ENCODE measurements at places on chromosomes 2 and 18.

- no peak for DNase-seq
Measured at GRCh38 chr2:221896505-221897151, 324.5 kb upstream of the EPHA4 start.

GRCh38 chr18:27225947-27226481, 40.9 kb upstream of the CHST9 start:
- no peak for DNase-seq

GRCh38 chr2:188766471-188766856, 207.7 kb upstream of the COL3A1 start:
- no peak for DNase-seq

- DNase-seq, result no peak
Measured at GRCh38 chr2:191634791-191635190, 43.1 kb upstream of the NABP1 start.

- DNase-seq, result no peak
Measured at GRCh38 chr2:45131587-45131986, 122.3 kb upstream of the SIX2 start.

DNA sequence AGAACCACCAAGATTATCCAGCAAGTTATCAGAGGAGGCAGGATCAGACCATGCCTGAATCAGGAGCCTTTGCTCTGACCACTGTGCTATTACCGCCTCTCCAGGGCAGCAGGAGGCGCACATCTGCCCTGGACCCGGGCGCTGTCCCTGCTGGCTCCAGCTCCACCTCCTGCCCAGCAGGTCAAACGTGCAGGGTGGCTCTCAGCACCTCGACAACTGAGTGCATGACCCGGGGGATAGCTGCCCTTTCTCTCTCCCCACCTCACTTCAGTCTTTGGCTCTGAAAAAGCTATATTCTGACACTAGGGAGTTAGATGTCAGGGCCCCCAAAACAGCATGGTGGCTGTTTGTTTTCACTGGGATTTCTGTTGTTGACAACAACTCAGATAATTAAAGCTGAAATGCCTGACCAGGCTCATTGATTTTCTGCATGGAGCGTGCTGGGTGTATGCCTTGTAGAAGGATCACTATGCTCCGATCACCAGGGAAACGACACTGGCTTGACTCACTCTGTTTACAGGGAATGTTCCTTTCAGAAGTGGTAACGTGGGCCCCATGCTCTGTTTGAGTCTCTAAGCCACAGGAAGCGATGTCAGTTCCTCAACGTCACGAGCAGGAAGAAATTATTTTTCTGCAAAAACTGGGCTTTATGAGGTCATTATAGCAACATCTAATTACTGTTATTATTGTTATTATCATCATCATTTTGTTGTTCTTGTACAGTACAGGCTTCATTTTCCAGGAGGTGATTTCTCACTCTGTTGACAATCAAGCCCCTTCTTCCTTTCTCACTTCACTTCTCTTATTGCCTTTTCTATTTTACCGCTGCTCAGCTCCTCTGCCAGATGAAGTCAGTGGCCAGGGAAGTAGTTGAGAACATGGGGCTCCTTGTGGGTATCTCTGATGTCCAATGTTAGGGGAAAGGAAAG, 125.6 kb downstream of the PLB1 start:
- peak; percentile 10 for DNase-seq

DNA sequence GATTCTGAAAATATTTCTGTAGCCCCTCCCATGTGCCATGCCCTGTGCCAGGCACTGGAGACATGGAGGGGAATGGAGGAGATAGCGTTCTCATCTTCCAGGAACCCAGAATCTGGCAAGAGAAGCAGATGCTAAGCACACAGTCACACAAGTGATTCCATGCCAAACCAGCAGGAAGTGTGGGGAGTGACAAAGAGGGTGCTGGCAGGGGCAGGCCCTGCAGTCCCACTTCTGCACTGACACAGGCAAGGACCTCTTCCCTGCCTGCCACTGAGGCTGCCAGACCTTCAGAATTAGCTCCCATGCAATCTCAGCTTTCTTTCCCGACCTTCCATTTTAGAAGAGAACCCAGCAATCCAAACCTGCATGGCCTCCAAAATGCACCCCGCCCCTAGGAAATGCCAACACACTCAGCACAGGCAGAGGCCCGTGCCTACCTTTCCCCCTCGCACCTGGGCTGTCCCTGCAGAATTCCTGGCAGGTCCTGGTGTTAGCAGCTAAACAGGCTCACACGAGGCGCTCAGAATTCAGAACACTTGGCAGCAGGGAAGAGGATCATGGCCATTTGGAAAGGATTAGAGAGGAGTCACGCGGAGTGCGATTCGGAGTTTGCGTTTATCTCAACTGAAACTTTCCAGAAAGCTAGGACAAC, 155.3 kb downstream of the MSH2 start:
- DNase-seq, result no peak

DNA sequence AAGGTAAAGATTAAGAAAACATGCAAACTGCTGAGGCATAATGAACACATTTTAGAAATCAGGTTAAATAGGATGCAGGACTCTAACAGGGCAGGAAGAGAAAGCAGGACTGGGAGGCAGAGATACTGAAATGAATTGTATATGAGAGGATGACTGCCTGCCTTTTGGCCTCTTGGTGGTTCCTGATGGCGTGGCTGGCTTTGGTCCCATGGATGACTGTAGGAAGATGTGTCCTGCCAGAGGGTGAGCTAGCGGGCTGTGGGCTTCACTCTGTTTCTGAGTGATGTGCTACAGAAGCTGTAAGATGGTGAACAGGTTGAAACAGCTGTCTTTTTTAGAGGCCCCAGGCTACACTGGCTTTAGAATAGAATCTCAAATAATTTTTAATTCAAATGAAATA, 517.0 kb downstream of the SLC4A3 start:
- no peak for DNase-seq

DNA sequence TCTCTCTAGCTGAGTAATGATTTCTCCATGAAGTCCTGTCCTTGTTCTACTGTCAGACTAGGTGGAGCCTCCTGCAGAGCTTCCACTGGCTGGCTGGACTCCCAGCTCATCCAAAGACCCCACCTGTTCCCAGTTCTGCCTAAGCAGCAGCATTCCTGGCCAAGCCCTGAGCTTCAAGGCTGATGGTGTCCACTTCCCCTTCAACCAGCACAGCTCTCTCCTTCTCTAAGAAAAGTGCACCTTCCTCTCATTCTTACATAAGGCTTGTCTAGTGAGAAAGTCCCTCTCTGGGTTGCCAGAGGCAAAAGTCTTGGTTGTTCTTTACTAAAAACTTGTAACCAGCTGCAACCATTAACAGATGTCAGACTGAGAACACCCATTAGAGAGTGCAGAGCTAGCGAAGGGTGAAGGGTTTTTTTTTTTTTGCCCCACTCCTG, 58.9 kb downstream of the CXCR4 start:
- DNase-seq, result no peak

GRCh38 chr2:212414767-212415211, 123.8 kb downstream of the ERBB4 start:
- DNase-seq, result no peak

- DNase-seq, result no peak
Measured at GRCh38 chr2:227186751-227187150, 22.3 kb downstream of the COL4A3 start.

DNA sequence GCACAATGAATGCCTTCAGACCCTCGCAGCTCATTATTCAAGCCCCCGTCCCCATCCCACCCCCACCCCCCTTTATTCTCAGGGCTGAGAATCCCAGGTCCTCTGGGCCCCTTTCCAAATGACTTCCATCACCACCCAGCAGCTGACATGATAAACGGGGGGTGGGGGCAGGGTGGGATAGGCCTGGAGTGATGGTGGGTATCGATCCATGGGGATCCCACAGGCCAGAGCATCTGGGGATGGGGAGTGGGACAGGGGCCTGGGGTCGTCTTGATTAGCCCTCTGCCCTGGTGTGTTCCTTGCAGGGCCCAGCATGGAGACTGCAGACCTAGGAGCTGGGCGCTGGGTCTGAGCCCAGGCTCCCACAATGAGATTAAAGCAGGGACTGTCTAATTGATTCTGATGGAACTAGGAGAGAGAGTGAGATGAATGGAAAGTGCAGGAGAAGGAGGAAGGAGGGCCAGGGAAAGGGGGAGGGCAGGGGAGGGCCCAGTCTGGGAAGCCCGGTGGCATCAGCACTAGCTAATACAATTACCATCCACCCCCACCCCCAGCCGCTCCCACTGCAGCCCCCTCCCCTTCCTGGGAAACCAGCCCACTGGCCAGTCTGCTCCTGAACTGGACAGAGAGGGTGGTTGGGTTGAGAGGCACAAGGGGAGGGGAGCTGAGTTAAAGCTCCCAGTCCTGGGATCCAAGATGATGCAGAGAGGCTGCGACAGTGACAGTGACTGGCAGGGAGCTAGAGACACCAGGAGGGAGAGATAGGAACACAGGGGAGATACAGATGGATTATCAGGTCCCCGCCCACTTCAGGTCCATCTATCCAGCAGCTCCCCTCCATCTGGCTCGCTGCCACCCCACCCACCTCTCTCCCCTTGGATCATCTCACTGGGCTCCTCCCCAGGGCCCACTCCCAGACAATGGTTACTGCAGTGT, 13.1 kb upstream of the TNS1 start:
- DNase-seq, result no peak

DNA sequence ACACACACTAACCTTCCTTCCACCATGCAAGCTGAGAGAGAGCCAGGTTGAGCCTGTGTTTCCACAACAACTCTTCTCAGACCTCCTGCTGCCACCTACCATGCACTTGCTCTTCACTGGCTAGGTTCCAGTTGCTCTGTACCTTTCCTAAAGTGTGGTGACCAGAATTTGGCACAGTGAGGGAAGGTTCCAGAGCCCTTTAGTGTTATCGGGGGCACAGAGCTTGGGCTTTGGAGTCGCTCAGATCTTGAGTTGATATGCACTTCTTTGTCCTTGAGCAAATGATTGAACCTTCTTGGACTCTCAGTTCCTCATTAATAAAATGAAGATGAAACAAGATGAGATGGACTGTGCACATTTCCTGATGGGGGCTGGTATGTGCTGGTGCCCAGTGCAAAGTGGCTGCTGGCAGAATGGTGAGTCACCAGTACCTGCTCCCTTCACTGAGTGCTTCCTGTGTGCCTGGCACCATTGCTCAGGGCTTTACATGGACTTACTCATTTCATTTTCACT, 47.1 kb downstream of the NEDD4L start:
- no peak for DNase-seq

- DNase-seq, result no peak
Measured at GRCh38 chr2:16587601-16588000, 78.0 kb downstream of the CYRIA start.

- peak; percentile 39 for DNase-seq
Measured at GRCh38 chr2:9473985-9474360, 378 bp upstream of the IAH1 start.

DNA sequence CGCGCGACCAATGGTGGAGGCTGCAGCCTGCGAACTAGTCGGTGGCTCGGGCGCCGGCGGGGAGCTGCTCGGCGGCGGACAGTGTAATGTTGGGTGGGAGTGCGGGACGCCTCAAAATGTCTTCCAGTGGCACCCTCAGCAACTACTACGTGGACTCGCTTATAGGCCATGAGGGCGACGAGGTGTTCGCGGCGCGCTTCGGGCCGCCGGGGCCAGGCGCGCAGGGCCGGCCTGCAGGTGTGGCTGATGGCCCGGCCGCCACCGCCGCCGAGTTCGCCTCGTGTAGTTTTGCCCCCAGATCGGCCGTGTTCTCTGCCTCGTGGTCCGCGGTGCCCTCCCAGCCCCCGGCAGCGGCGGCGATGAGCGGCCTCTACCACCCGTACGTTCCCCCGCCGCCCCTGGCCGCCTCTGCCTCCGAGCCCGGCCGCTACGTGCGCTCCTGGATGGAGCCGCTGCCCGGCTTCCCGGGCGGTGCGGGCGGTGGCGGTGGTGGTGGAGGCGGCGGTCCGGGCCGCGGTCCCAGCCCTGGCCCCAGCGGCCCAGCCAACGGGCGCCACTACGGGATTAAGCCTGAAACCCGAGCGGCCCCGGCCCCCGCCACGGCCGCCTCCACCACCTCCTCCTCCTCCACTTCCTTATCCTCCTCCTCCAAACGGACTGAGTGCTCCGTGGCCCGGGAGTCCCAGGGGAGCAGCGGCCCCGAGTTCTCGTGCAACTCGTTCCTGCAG, at the start of gene HOXD9:
Gene HOXD9 (plus strand): TSS at position 37 of the 728 bp plus-strand sequence. CDS start 50 bp downstream, at position 87.
- no peak for DNase-seq

DNA sequence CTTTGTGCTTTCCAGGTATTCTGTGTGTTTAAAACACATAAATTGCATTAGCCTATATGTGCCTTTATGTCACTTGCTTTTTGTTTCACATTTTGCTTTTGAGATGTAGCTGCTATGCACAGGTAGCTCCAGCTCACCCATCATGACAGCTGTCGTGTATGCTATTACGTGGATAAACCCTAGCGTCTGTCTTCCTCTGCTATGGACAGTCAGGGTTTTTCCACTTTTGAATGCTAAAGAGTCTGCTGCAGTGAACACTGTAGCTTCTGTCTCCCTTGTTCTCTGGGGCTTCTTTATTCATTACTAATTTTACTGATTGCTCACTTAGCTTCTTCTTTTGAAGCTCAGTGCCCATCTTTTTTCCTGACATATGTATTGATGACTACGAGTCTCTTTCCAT, 24.7 kb upstream of the MBP start:
- no peak for DNase-seq

DNA sequence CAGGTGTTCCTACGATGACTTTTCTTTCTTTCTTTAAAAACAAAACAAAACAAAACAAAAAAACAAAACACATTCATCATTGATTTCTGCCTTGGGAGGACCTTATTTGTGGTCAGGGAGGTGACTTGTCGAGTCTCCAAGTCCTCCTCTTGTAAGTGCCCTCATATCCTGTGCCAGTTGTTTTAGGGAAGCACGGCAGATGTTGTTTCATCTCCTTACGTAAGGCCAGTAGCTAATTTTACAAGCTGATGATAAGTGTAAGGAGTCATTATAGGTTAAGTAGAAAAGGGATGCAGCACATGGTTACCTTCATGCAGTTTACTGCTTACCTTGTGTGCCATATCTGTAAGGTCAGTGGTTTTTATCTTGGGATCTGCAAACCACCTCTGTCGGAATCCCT, 52.2 kb downstream of the MRPS9 start:
- no peak for DNase-seq

DNA sequence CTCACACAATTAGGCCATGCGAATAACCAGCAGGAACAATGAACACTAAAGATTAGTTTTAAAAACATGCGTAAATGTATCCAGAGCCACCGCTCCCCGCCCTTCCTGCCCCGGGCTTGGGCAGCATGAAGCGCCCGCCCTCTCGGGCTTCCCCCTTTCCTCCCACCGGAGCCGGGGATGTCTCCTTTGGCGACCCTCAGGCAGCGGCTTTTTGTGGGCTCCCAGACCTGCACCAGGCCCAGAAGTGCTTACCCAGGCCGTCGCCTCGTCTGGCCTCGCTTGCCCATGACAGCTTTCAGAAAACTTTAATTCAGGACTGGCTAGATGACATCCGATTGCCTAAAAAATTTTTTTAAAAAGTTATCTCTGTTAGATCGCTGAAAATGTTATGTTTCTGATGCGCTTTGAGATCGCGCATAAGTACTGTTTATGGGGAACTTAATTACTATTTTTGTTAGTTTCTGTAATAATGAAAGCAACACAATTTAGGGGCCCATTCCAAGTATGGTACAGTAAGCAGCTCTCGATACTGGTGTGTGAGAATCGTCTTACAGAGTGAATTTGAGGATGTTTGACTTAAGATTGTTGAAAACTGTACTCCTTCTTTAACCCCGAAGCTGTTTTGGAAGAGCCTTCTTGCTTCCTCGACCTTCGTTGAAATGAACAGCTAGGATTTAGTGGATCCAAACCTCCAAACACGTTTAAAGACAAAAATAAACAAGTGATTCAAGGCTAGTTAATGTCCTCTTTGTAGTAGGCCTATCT, 1.1 kb downstream of the MAP3K20 start:
- DNase-seq, result peak; percentile 61

- DNase-seq, result no peak
Measured at GRCh38 chr2:63819256-63819655, 22.4 kb upstream of the UGP2 start.
